ENCODE measurements at places on chromosomes 6 and 20.

- peak; percentile 73 for DNase-seq
Measured at GRCh38 chr6:31776989-31777666, at the start of gene VWA7. VWA7 (minus strand) TSS chr6:31777328; CDS start chr6:31776779, 549 bp downstream.

GRCh38 chr6:35562060-35562459, 49.4 kb upstream of the TULP1 start:
- no peak for DNase-seq

DNA sequence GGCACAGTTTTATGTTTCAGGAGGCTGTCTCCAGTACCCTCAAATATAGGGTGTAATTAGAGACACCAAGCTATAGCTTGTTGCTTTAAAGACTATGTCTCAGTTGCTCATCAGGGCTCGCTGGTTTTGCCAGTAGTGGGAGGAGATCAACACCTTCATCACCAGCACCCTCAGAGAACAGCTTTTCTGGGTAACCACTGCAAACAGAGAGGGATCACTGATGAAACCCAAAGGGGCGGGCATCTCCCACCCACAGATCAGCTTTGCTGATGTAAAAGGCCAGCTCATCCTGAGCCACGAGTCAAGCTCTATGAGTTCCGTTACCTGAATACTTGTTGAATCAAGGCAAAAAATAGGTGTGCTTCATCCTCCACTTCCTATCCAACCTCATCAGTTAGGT, 187.7 kb downstream of the AIG1 start:
- no peak for DNase-seq

DNA sequence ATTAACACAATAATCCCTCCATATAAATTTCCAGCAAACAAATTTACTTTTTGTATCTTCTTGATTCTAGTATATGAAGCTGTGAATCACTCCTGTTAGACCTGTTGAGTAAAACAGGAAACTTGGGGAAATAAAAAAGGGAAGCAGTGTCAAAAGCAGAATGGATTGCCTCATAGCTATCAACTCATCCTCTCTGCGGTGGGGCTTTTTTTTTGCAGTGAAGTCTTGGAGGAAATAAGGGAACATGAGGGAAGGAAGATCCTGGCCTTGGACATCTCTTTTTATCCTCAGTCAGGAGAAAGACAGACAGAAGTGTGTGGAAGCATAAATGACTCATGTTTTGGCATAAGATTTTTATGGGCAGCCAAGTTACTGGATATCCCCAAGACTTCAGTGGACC, 332.5 kb downstream of the TFAP2A start:
- DNase-seq = no peak

GRCh38 chr6:57246307-57246706, 24.2 kb upstream of the RAB23 start:
- DNase-seq = no peak

DNA sequence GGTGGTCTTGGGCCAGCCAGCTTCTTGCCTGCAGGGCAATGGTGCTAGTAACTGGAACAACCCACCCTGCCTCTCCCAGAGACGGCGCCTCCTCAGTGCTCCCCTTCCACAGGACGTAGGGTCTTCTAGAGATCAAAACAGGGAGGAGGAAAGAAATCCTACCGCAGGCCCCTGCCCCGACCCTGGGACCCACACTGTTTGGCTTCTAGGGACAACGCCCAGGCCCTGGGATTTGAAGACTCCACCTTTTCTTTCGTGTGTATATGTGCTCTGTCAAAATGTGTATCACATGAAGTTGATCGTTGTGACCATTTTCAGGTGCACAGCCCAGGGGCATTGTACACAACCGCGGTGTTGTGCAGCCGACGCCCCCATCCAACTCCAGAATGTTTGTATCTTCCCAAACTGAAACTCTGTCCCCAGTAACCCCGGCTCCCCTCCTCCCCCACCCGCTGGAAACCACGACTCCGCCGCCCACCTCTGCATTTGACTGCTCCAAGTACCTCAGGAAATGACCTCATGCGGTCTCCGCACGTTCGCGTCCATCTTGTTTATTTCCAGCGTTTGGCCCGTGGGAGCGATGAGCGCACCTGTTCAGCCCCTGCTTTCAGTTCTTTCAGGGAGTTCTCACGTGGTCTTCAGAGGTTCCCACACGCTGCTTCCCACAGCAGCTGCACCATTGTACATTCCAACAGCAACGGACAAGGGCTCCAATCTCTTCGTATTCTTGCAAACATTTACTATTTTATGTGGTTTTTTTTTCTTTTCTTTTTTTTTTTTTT, 3.4 kb upstream of the BHLHE23 start:
- no peak for DNase-seq

DNA sequence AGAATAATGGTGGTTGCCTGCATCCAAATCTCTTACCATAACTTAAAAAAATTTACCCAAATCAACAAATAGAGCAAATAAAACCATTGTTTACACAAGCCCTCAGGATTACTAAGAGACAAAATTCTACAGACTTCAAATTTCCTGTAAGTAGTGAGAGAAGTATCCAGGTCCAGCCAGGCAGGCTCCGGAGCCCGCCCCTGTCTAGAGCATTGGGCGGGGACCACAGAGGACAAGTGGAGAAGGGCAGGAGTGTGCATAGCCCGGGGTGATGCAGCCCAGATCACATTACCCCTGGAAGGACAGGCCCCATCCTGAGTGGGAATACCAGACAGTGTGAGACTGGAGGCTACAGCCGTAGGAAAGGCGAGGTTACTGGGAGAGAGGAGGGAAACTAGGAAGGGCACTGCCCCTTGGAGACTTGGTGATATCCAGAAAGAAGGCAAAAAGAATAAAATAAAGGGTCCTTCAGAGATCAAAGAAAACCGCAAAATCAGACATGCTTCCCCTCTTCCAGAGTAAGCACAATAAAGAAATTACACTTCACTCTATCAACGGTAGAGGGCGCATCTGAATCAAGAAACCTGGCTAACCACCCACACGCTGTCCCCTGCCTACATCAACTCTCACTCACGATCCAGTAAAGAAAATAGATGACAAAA, 26.6 kb downstream of the RIN2 start:
- peak; percentile 73 for DNase-seq

DNA sequence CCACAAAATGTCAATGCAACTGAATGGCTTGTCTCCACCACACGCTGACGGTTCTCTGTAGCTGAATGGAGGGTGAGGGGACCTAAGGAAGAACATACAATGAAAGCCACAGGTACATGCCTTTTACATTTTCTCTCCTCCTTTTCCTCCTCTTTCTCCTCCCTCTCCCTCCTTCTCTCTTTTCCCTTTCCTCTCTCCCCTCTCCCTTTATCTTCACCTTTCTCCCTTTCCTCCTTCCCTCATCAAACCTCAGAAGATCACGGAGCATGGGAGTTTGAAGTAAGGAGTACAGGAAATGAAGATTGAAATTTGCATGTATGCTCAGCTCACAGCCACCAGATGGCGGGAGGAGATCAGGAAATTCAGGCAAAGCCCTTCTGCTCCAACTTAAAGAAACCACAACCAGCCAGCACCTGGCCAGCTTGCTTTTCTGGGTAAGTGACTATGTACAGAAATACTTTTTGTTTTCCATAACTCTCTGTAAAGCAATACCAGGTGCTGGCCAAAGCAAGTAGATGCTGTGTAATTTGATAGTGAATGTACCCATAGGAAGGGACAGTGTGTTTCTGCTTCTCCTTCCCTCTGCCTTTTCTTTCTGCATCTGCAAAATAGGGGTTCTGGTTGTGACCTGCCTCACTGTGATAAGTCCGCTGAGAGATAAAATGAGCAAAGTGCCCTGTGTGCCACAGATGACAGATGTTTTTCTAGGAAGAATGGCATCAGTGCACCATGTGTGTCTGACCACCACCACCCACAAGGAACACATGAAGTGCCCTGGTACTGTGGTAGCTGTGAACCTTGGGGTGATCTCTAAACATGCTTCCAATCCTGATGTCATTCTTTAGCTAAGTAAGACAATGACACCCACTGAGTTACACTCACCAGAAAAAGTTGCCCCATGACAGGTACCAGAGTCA, 18.6 kb upstream of the FOXO3 start:
- DNase-seq = peak; percentile 77

- DNase-seq = no peak
Measured at GRCh38 chr6:73870907-73871306, 174.9 kb downstream of the CD109 start.

GRCh38 chr6:118825661-118826060, 68.3 kb upstream of the ASF1A start:
- DNase-seq = no peak

DNA sequence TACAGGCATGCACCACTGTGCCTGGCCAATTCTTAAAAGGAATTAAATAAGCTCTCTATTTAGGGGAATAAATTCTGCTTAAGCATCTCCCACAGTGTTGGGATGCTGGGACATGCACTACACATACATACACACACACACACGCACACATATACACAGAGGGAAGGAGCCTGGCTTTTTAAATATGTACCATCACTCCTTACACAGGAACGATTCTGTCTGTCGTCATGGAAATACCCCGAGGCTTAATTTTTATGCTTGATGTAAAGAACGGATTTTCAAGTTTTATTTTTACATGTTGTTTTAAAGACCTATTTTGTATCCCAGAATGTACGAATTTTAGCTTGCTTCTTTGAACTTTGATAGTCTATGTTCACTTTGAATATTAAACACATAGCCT, 95.3 kb downstream of the CD109 start:
- DNase-seq = no peak

DNA sequence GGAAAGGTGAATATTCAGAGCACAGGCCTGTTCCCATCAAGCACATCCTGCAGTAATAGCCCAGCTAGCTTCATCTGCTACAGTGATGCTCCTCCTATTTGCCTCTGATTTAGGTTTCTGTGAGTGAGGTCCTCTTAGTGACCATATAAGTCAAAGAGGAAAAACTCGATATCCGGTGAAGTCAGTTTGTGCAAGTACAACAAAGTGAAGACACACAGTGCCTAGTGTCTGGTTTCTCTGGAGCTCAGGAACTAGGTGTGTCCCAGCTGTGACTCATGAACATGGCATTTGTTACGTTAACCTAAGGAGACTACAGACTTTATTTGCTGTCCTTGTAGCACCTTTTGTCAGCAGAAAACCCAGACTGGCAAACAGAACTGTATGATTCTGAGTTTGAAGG, 33.9 kb downstream of the EDN1 start:
- DNase-seq = no peak

DNA sequence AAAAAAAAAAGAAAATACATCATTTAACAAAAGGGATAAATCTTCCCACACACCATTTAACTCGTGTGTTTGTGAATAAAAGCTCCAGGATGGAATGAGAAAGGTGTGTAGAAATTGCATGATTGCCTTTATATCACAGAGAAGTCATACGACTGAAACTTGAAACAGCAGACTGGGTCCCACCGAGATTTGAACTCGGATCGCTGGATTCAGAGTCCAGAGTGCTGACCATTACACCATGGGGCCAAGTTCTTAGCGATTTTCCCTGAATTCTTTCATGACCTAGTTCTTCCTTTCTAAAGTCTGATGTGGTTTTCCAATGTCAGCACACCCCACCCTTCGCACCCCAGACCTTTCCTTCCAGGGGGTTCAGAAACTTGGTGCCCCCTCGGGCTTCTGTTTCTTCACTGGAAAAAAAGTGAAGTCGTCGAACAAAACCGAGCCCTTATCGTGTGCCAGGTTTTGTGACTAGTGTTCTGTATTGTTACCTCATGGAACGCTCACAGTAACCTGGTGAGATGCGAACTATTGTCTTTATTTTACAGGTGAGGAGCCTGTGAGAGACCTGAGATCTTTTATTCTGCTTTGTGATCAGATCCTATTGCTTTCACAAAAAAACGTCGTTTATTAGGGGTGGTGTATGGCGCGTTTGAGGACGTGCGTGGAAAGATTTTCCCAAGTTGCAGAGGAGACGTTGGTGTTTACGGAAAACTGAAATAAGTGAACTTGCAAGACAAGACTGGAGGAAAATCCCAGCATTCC, 120.8 kb downstream of the OR2B2 start:
- peak; percentile 25 for DNase-seq

DNA sequence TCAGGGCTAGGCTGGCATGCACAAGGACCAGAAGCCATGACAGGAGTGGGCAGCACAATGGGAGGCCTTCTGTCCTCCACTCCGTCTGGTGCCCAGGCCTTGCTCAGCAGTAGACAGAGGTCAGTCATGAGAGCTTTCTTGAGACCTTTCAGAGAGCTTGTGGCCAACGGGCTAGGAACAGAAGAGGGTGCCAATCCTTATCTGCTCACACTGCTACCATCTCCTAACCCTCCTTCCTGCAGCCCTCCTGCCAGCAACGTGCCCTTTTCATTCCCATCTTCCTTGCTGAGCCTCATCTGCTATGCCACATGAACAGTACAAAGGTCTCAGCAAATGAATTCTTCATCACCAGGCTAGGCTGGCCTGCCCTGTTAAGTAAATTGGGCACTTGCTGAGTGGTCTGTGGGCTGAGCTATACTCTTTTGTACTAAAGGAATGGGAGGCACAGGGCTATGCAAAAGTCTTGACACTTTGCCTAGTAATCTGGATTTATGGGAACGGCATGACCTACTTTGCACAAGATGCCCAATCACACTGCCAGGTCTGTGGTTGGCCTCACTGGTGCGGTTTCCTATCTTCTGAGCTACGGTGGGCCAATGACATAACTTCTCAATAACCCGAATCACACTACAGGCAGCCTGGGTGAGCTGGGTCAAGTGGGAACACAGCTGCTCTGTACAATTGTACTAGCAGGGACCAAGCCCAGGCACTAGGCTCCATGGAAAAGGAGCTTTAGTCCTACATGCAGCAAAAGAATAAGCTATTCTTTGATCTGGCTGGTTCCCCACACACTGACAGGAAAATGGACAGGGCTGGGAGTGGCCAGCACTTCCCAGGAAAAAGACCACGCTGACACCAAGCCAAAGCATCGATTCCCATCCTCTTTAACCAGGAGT, 47.8 kb downstream of the ELOVL5 start:
- no peak for DNase-seq

GRCh38 chr6:54262499-54262898, 45.7 kb upstream of the TINAG start:
- no peak for DNase-seq

DNA sequence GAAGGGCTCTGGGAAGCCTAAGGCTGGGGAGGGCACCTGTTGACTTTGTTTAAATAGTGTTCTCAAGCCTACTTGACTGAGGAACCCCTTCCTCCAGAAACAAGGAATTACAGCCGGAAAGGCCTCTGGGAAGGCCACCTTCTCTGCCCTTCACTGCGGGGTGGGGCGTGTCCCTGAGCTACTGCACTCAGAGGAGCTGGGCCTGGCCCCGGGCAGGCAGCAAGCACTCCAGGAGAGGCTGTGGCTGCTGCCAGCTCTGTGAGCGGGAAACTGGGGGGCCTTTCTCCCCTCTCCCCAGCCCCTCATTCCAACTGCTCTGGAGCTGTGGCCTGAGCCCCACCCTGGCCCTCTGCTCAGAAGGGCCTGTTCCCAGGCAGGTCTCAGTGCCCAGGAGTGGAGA, 4.0 kb upstream of the OSBPL2 start:
- DNase-seq = no peak

Measured in NCI-H1436 (cell line).